A549 treated with Mapracorat at 1 μM for 4 hours (cell line): ENCODE measurements at places on chromosomes 5 and 9. TPM values are rescaled to one million over a fixed set of nuclear protein-coding genes. Genes with fewer than 3 reads are reported as not detected.

PCDHB4 gene
- total RNA-seq: 0.07 to 0.13 TPM (median 0.09 TPM) in 4 of 5 replicates, not detected in the other

RGS7BP gene
- total RNA-seq: not detected in 5 replicates

ZNF608 gene
- 0.48 to 1.0 TPM (median 0.91 TPM) in 5 replicates for total RNA-seq

TEX53 gene
- total RNA-seq: not detected in 5 replicates

CTXN3 gene
- total RNA-seq: not detected in 5 replicates

OLFML2A gene
- 19.1 to 31.2 TPM (median 27.9 TPM) in 5 replicates for total RNA-seq

COL23A1 gene
- total RNA-seq: not detected in 5 replicates
